Effector memory CD4-positive, alpha-beta T cell (primary cell): ENCODE measurements at places on chromosomes 12 and 14.

DNA sequence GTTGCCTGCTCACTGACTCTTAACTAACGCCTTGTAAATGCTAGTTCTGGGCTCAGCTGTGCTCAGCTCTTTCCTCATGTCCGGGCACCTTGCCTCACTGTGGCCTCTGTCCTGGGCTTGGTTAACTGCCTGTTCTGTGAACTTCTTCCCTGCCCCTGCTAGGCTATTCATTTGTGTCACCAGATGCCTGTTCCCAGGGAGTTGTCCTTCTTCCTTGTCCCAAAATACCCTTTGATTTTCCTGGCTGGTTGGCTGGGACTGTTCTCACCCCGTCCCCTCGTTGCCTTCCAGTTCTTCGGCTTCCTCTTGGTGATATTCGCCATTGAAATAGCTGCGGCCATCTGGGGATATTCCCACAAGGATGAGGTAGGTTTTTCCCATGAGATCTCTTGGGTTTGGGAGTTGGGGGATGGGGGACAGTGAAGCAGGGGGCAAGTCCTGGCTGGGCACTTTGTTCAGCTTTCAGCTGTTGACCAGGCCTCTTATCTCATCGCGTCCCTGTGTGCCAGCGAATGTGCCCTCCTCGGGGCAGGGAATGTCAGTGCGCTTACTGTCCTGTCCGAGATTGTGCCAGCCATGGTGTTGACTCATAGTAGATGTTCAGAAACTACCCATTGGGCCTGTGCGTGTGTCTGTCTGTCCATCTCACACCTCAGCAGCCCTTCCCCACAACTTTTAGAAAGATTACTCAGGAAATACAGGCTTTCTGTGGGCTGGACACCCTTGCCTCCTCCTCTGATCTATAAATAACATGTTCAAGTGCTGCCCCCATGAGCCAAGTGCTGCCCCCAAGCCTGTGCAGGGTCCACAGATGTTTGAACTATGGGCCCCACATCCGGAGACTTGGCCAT lies 33.1 kb downstream of the CD9 start:
- H3K27ac ChIP-seq: no peak overlapping the region
- no peaks in the 10 kb centered on the region for H3K27me3 ChIP-seq
- H3K4me3 ChIP-seq: no peak overlapping the region
- no peak for DNase-seq

GRCh38 chr12:115203701-115204100 lies 519.7 kb upstream of the TBX3 start:
- no peaks in the 10 kb centered on the region for H3K27me3 ChIP-seq
- no peaks in the 10 kb centered on the region for H3K4me1 ChIP-seq
- H3K36me3 ChIP-seq: no peaks in the 10 kb centered on the region
- H3K27ac ChIP-seq: no peak overlapping the region
- no peak overlapping the region for H3K4me3 ChIP-seq

DNA sequence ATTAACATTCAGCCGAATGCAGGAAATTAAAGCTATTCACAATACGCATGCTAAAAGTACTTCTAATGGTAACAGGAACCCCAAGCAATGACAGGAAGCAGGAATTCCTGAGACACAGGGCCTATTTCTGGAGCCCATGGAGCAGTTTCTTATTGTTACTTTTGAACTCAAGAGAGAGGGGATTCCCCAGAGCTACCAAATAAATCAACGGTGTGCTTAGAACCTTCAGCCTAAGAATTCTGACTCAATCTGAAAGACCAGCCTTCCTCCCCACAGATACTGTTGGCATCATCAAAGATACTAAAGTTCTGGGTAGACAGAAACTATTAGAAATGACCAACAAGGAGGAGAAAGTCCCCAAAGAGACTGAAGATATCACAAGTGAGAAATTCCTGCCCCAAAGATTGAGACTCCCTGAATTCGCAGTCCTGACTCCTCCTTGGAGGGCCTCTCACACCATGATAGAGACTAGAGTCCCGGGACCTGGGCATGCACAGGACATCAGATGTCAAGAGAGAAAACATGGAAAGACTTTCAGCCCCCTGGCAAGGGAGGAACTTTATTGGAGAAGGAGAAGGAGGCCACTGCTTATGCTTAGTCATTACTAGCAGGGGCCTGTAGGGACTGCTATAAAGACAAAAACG lies 32.7 kb downstream of the RTRAF start:
- no peaks in the 10 kb centered on the region for H3K4me1 ChIP-seq
- no peaks in the 10 kb centered on the region for H3K27me3 ChIP-seq
- DNase-seq: no peak
- H3K36me3 ChIP-seq: no peaks in the 10 kb centered on the region
- no peak overlapping the region for H3K4me3 ChIP-seq

DNA sequence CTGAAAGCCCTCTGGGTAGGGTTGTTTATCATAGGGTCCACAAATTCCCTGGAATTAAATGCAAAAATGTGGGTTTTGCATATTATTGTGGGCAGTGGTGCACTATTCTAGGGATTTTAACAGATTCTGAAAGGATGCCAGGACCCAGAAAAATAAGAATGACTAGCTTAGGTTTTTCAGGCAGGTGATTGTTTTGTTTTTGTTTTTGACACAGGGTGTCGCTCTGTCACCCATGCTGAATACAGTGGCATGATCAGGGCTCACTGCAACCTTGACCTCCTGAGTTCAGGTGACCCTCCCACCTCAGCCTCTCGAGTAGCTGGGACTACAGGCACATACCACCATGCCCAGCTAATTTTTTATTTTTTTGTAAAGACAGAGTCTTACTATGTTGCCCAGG lies 19.2 kb downstream of the GALNT6 start:
- peaks cover 21% of the 10 kb centered on the region for H3K4me1 ChIP-seq
- H3K27ac ChIP-seq: no peak overlapping the region
- H3K4me3 ChIP-seq: no peak overlapping the region
- peaks cover 7% of the 10 kb centered on the region for H3K36me3 ChIP-seq

GRCh38 chr12:24921251-24922038 lies 27.5 kb downstream of the BCAT1 start:
- H3K4me3 ChIP-seq: no peak overlapping the region
- no peaks in the 10 kb centered on the region for H3K4me1 ChIP-seq
- no peak overlapping the region for H3K27ac ChIP-seq
- H3K27me3 ChIP-seq: no peaks in the 10 kb centered on the region

DNA sequence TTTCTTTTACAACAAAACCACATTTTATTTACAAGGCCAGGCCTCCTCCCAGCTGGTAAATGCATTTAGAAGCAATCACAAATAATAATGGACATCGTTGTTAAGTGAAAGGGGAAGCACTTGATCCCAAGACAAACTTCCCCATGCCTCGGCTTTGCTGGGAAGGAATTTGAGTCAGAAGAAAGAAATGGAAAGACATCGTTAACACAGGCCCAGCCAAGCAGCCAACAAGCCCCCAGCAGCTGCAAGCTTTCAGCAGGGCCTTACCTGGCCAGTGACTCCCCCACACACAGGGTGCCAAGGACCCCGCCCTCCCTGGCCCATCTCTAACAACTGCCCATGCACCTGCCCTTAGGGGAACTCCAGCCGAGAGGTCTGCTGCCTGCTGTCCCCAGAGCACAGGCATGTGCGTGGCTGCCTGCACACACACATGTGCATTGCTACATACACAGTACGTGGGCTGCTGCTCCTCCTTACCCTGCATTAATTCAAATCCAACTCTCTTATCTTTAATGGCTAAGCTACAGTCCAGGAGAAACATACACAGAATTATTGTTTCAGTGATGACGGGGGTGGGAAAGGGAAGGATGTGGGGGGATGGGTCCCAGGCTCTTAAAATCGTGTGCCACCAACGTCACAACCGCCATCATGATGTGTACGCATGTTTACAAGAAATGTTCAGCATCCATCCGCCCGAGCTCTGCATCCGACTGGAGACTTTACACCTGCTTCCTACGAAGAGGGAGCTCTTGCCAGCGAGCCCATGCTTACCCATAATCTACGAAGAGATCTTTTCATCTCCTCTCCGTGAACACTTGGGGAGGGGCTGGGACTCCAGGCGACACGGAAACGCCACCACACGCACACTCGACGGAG lies 9.8 kb downstream of the BCL11B start:
- peaks cover 3% of the 10 kb centered on the region for H3K36me3 ChIP-seq
- DNase-seq: peak; percentile 78
- H3K27ac ChIP-seq: peak overlapping the region; percentile 97
- no peaks in the 10 kb centered on the region for H3K27me3 ChIP-seq
- peak overlapping the region; percentile 58 for H3K4me3 ChIP-seq

DNA sequence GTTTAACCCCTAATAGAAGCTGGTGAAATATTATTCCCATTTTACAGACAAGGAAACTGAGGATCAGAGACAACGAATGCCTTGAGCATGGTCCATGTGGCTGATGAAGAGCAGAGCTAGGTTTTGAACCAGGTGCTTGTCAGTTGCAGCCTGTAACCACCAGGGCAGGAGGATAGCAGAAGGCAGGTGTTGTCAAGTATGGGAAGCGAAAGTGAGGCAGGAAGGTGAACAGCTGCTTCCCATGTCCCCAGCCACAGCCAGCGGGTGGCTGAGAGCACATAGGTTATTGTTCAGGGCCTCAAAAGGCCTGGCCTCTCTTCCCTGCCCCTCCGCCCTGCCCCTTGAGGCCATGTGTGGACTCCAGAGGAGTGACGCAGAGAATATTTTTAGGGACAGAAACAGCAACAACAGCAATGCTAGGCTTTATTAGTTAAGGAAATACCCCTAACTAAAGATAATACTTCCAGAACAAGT lies 39.6 kb downstream of the IQSEC3 start:
- no peak for DNase-seq
- no peak overlapping the region for H3K4me3 ChIP-seq
- no peaks in the 10 kb centered on the region for H3K4me1 ChIP-seq
- no peak overlapping the region for H3K27ac ChIP-seq
- H3K27me3 ChIP-seq: no peaks in the 10 kb centered on the region

GRCh38 chr12:69987579-69988091 lies 162.6 kb downstream of the MYRFL start:
- no peaks in the 10 kb centered on the region for H3K27me3 ChIP-seq
- no peaks in the 10 kb centered on the region for H3K4me1 ChIP-seq
- no peaks in the 10 kb centered on the region for H3K36me3 ChIP-seq
- no peak for DNase-seq
- H3K27ac ChIP-seq: no peak overlapping the region

GRCh38 chr14:56127156-56127555 lies 8.9 kb downstream of the PELI2 start:
- H3K36me3 ChIP-seq: no peaks in the 10 kb centered on the region
- no peak overlapping the region for H3K27ac ChIP-seq
- DNase-seq: no peak
- no peak overlapping the region for H3K4me3 ChIP-seq
- H3K4me1 ChIP-seq: no peaks in the 10 kb centered on the region

- DNase-seq: no peak
- no peaks in the 10 kb centered on the region for H3K36me3 ChIP-seq
- no peak overlapping the region for H3K4me3 ChIP-seq
- no peak overlapping the region for H3K27ac ChIP-seq
- H3K4me1 ChIP-seq: peaks cover 38% of the 10 kb centered on the region
Observed at GRCh38 chr12:51388069-51388799, 3.0 kb downstream of the GALNT6 start.

GRCh38 chr12:110705309-110705708 lies 16.4 kb upstream of the HVCN1 start:
- no peak overlapping the region for H3K4me3 ChIP-seq
- no peaks in the 10 kb centered on the region for H3K36me3 ChIP-seq
- no peaks in the 10 kb centered on the region for H3K27me3 ChIP-seq

- no peak for DNase-seq
- H3K36me3 ChIP-seq: no peaks in the 10 kb centered on the region
- H3K27me3 ChIP-seq: no peaks in the 10 kb centered on the region
- H3K4me1 ChIP-seq: no peaks in the 10 kb centered on the region
Observed at GRCh38 chr14:55589171-55589570, 9.2 kb downstream of the KTN1 start.

- H3K36me3 ChIP-seq: no peaks in the 10 kb centered on the region
- H3K27ac ChIP-seq: no peak overlapping the region
- H3K4me3 ChIP-seq: no peak overlapping the region
- DNase-seq: no peak
Observed at GRCh38 chr12:5907807-5908206, 37.3 kb downstream of the ANO2 start.

DNA sequence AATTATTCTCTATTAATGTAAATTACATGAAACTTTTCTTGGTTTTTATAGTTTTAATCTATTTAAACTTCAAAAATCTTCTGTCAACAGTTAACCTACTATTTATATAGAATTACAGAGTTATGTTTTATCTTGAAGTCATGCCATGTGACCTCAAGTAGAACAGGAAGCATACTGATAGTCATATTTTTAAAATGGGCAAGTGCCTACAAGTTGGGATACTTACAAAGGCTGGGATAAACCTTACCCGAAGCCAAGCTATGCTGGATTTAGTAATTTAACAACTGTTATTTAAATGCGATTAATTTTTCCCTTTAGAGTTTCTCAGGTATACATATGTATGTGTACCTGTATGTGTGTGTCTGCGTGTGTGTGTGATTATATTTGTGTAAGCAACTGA lies 266.9 kb downstream of the RASSF9 start:
- H3K4me3 ChIP-seq: no peak overlapping the region
- no peaks in the 10 kb centered on the region for H3K36me3 ChIP-seq
- DNase-seq: no peak
- no peaks in the 10 kb centered on the region for H3K27me3 ChIP-seq

DNA sequence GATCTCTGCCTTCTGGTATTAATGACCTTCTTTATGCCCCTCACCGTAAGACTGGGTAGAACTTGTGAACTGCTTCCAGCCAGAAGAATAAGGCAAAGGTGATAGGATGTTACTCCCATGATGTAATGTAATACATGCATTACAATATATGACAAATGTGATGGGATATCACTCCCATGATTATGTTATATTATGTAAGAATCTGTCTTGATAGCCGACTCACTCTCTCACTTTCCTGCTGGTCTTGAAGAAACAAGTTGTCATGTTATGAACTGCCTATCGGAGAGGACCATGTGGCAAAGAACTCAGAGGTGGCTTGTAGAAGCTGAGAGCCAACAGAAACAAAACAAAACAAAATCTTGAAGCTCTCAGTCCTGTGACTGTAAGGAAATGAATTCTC lies 30.6 kb upstream of the OSBPL8 start:
- no peaks in the 10 kb centered on the region for H3K4me1 ChIP-seq
- no peak overlapping the region for H3K27ac ChIP-seq
- no peaks in the 10 kb centered on the region for H3K27me3 ChIP-seq
- DNase-seq: no peak
- no peak overlapping the region for H3K4me3 ChIP-seq
- no peaks in the 10 kb centered on the region for H3K36me3 ChIP-seq

- H3K4me3 ChIP-seq: no peak overlapping the region
- H3K27me3 ChIP-seq: no peaks in the 10 kb centered on the region
- peaks cover 43% of the 10 kb centered on the region for H3K36me3 ChIP-seq
- no peaks in the 10 kb centered on the region for H3K4me1 ChIP-seq
- no peak for DNase-seq
Observed at GRCh38 chr12:113860950-113861349, 105.2 kb downstream of the RBM19 start.

DNA sequence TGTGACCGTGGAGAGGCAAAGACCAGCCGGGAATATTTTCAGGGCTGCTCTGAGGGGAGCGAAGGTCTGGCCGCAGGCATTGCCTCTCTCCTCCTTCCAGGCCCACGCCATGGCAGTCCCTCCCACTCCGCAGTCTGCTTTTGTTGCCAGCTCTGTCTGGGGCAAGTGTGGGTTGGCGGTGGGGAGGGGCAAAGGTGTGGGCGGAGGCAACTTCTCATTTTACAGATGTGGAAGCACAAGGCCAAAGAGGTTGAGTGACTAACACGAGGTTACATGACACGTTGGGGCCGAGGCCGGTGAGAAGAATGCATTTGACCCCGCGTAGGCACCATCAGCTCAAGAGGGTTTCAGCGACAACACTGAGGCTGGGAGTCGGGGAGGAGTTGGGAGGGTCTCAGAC lies 6.1 kb upstream of the FAIM2 start:
- no peaks in the 10 kb centered on the region for H3K36me3 ChIP-seq
- H3K27me3 ChIP-seq: no peaks in the 10 kb centered on the region
- H3K27ac ChIP-seq: no peak overlapping the region
- H3K4me3 ChIP-seq: no peak overlapping the region

- no peak overlapping the region for H3K27ac ChIP-seq
- no peaks in the 10 kb centered on the region for H3K27me3 ChIP-seq
Observed at GRCh38 chr12:44307506-44308168, 471.8 kb downstream of the TMEM117 start.
